SK-N-SH treated with all-trans-retinoic acid at 6 μM for 48 hours (cell line): ENCODE measurements at places on chromosomes 5 and 9.
A peak's percentile ranks its signal among the peaks of the same experiment; 100 is the strongest.

- ATAC-seq, result peak; percentile 79
These were observed 21.0 kb upstream of the RAB14 start for GRCh38 chr9:121222524-121223171.

- no peak for ATAC-seq
These were observed 26.4 kb downstream of the PTPN3 start for GRCh38 chr9:109471475-109472393.

DNA sequence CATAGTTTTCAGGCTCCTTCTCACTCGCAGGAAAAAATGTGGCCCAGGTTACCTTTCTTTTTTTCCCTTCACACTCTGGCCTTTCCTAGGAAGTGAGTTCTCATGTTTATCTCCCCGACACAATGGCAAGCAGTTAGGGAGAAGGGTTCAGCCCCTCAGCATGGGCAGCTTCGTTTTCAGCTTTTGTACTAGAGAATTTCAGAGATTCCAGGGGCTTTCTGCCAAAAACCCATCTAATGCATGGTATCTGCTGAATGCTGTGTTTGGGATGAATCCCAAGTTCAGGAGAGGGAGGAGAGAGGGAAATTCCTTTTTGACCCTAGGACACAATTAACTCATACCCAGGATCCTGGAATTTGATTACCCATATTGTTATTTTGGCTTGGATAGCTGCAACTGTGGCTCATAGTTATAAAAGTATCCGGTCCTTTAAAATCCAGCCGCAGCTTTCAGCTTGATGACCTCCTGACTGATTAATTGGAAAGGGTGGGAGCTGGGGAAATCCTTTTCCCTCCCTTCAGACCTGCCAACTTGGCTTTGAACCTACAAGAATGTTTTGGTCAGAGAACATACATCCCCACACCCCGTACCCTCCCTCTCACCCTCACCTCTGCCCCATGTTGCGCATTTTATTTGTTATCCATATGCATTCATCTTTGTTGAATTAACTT, 78.4 kb downstream of the TMEM252 start:
- no peak for ATAC-seq

DNA sequence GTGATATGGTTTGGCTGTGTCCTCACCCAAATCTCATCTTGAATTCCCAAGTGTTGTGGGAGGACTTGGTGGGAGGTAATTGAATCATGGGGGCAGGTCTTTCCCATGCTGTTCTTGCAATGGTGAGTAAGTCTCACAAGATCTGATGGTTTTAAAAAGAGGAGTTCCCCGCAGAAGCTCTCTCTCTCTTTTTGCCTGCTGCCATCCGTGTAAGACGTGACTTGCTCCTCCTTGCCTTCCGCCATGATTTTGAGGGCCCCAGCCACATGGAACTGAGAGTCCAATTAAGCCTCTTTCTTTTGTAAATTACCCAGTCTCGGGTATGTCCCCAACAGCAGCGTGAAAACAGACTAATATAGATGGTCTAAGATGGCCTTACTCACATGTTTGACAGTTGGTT, 210.1 kb downstream of the FBXL17 start:
- ATAC-seq, result no peak

DNA sequence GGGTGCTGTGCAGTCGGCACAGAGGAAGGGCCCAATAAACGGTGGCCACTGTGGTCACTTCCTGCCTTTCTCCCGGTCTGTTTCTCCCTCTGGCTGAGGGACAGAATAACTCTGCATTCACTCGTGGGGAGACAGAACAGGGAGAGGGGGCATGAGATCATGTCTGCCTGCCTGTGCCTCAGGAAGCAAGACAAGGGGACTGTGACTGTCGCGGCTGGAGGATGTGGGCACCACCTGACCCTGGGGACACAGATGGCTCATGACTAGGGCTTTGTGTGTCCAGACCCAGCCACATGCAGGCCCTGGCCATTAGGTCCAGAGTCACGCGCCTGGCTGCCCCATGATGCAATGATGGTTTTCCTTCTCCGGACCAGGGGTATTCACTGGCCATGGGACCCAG, 5.8 kb downstream of the TRUB2 start:
- no peak for ATAC-seq

- peak; percentile 8; the same call in 2 of the 3 replicates for ATAC-seq
These were observed 542 bp downstream of the GGTA1 start for GRCh38 chr9:121499177-121499426.

DNA sequence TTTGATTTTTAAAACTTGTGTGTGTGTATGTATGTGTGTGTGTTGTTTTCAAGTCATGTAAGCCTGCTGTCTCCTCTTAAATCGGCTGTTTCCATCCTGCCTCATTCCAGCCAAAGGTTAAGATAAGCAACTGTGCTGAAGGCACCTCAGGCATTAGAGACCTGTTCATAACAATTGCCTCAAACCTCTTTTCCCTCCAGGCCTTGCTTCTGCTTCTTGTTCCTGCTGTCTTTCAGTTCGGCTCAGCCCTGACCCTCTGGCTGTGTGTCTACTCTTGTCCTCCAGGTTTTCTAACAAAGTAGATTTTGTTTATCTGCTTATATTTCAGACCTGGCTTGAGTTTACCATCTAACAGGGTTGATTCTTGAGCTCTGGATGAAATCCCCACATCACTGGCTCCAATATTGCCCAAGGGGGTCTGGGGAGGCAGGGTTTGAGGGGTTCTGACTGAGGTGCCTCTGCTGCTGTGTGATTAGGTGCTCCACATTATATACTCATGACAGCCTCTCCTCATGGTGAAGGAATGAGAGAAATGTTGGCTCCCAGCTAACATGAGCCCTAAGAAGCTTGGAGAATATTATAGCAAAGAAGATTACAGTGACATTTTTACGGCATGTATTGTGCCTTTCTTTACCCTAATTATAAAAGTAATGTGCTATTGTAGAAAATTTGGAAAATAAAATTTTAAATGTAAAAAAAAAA, 229.7 kb upstream of the PIK3R1 start:
- ATAC-seq, result peak; percentile 31; the same call in 1 of the 3 replicates

DNA sequence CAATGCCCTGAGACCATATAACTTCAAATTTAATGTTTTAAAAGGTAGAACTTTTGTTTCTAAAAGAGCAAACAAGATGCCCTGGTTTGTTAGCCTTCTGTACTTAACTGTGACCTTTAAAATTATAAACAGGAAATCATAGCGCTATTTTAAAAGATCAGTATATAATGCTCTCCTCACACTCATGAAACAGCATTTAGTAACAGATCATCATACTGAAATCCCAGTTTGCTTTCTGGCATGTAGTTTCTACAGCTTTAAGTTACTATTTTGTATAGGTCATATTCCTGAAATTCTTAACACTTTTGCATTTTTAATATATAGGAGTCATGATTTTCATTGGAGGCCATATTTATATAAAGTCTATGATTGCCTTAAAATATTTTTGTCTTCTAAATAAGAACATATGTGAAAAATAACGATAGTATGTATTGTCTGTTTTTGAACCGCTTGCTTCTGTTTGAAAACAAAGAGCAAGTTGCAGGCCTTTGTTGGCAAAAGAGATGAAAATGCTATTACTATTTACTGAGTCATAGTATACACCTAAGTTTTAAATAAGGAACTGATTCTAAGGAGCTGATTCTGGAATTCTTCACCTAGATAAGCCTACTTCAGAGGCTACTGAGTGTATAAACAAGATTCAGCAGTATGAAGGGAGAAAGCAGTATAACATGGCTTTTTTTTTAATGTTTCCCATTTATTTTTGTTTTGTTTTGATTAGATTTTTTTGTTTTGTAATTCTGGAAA, 20.5 kb downstream of the SRFBP1 start:
- ATAC-seq, result no peak

DNA sequence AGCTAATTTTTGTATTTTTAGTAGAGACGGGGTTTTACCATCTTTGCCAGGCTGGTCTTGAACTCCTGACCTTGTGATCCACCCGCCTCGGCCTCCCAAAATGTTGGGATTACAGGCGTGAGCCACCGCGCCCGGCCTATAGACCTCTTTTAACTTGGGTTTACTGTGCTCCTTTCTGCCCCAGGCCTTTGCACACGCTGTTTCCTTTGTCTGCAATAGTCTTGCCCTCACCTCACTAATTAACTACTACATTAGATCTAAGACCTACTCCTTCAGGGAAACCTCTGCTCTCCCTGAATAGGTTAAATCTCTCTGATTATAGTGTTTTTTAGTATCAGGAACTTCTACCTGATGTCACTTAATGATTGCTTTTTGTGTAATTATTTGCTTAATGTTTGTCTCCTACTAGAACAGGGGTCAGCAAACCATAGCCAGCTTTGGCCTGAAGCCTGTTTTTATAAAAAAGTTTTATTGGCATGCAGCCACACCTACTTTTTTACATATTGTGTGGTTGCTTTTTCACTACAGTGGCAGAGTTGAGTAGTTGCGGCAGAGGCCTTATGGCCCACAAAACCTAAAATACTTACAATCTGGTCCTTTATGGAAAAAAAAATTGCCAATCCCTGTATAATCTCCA, 31.2 kb upstream of the TLE1 start:
- ATAC-seq, result no peak

DNA sequence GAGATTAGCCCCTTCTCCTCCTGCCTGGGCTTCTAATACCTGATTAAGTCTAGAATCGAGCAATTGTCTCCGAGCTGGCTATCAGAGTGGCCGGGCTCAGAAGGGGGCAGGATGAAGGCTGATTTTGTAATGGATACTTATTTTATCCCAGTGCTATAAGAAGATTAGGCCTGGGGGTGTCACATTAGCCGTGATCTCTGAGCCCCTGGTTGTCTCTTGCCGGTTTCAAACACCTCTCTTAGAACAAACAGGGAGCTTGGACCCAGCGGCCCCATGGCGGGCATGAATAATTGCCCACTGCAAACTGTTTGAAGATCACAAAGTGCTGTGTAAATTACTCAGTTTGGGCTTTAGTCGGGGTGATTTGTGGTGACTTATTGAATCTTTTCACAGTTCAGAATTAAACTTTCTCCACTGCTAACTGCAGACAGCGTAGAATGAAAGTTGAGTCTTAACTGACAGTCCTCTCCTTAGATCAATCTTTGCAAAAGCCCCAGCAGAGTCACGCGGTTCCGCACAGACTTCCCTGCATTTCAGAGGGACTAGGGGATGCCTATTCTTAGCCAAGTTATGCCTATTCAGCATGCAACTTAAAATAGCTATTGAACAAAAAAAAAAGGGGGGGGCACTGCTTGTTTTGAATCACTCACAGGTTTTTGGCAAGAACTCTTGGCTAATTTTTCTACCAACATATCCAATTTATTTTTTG, 200.6 kb upstream of the IRX1 start:
- no peak for ATAC-seq

DNA sequence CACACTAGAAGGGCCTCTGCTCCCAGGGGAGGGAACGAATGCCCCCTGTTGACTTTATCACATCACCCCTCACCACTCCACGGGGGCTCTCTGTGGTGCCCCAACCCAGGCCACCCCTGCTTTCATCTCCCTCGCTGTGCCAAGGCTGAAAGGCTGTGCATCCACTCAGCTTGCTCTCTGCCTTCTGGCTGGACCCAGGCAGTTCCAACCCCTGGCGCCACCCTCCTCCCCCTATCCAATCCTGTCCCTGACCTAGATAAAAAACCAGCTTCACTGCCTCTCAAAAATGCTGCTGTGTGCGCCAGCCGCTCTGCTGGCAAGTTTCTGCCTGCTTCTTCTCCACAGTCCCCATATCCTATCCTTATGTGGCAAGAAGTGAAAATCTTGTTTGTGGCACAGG, 22.4 kb upstream of the CORO2A start:
- ATAC-seq, result no peak; the same call in 2 of the 3 replicates

DNA sequence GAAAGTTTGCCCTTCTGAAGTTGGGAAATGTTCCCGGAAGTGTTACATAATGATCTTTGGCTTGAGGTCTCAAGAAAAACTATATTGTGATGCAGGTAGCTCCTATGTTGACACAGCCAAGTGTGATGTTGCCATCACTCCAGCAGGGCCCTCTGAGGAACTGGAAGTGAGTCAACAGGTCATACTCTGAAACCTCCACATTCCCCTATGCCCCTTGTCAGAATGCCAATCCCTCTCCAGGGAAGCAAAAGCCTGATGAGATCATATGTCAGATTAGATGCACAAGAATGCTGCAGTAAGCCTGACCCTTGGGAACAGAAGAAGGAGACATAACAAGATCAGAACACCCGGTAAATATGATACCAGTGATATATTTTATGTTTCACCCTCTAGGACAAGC, 66.8 kb upstream of the ITGA2 start:
- peak; percentile 89 for ATAC-seq

DNA sequence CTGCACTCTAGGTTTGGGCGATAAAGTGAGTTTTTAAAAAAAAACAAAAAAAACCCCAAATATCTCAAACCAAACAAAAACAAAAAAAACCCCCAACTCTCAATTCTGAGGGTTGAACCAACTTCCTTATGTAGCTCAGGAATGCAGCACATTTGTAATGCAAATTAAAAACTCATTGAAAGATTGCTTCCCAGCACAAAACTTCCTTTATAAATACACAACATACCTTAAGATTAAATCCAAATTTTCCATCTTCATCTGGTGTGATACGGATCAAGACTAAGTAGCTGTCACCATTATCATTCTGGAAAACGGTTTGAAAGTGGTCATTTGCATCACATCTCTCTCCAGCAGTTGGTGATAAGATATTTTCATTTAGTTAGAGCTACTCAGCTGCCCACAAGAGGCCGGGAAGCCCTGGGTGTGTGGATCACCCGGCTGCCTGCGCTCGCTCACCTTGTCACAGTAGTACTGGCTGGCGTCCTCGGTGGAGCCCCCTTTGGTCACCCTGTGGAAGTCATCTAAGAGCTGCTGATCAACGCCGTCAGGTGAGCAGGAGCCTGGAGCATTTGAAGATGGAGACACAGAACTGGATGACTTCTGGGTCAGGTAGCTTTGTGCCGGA, 88.2 kb downstream of the PTPN3 start:
- ATAC-seq, result 0 out of 3 replicates have a peak, but pooled peaks have one; percentile 40

DNA sequence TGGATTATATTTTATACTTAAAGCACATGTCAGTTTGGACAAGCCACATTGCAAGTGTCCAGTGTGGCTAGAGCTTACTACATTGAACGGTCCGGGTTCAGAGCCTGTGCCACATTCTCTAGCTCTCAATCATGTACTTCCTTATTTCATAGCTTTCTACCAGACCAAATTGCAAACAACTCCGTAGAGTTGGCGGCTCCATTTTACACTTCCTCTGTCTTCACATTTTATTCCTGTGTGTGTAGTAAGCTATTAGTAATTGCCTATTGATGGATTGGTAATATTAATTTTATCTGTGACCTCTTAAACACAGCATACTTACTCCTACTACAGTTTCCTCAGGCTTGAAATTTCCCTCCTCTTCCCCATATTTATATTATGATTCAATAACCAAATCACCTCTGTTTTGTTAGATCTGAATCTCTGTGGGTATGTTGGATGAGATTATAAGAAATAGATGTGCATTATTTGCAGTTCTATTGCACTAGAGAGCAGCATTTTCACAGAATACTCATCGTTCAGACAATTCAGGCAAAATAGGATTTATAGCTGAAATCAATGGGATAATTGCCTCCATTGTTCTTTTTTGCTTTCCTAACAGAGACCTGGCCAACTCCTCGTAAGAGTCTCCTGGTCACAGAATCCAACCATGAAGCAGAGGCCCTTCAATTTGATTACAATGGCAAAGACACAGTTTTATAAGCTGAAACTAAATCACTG, 29.0 kb upstream of the C9orf72 start:
- no peak for ATAC-seq

DNA sequence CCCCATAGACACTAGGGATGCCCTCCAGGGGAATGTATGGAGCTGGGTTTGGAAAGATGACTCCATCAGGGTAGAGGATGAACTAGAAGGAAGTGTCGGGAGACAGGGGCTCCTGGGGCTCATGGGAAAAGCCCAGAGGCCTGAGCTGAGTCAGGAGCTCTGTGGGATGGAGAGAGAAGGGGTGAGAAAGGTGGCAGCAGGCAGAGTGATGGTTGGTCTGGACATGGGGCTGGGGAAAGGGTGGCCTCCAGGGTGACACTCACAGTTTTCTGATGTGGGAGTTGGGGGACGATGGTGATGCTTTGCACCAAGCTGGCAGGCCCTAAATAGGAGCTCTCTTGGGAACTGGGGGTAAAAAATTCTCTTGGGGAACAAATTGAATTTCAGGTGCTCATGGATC, 213.5 kb upstream of the MVB12B start:
- no peak for ATAC-seq
